ENCODE measurements at places on chromosomes 12 and 14.

DNA sequence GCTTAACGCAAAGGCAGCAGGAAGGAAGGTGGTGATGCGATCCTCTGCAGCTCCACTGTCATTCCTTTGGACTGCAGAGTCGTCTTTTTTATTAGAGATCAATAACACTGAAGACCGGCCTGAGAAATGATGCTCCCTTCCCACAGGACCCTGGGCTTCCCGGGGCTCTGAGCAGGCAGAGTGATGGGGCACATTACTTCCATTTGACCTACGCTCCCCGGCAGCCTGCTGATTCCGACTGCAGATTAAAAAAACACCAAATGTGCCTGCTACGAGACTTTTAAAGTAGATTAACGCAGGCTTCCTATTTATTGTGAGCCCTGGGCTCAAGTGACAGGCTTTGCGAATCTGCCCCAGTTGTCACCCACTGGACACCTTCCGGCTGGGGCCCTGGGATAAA is 37.5 kb downstream of the KCNA1 start:
- peaks cover 23% of the 10 kb centered on the region for H3K27me3 ChIP-seq
- no peak overlapping the region for H3K4me3 ChIP-seq
- H3K27ac ChIP-seq, result no peak overlapping the region
- no peak for DNase-seq

DNA sequence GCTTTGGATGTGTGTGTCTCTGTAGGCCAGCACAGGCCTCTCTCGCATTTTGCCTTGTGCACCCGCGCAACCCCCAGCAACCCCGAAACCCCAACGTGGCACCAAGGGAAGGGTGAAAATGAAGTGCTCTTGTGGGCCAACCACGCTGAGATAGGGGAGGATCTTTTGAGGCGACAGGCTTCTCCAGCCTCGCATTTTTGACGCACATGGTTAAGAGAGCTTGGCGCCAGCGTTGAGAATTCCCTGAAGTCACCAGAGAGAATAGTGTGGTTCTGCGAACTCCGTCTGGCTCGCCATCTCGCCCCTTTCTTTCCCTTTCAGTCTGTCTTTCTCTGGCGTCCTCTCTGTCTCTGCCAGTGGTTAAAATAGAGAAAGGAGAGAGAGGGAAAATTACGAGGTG is 1.9 kb upstream of the TBX3 start:
- H3K36me3 ChIP-seq, result peaks cover 10% of the 10 kb centered on the region
- peaks cover 22% of the 10 kb centered on the region for H3K4me1 ChIP-seq
- DNase-seq, result no peak
- H3K4me3 ChIP-seq, result no peak overlapping the region
- H3K27me3 ChIP-seq, result peaks cover 94% of the 10 kb centered on the region

DNA sequence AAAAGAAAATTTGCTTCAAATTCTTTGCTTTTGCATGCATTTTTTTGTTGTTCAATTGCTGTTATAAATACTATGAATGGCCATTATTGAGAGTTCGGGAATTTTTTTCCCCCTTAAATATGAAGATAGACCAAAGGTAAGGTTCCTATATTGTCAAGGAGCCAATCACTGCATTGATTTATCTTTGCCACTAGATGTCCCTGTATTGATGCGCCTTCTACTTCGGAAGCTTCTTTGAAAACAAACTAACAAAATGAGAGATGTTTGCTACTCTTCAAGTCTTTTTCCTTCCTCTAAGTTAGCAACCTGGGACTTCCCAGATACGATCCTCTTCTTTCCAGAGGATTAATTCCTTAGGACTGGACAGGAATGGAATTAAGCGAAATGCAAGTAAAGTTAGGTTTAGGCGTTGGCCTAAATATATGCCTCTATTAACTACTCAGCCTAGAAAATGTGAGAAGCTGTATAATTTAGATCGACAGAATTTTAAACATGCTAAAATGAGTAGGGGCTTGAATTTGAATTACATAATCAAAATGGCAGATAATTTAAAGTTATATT is 318.1 kb downstream of the AEBP2 start:
- no peak overlapping the region for H3K4me3 ChIP-seq
- no peak overlapping the region for H3K27ac ChIP-seq
- DNase-seq, result no peak

DNA sequence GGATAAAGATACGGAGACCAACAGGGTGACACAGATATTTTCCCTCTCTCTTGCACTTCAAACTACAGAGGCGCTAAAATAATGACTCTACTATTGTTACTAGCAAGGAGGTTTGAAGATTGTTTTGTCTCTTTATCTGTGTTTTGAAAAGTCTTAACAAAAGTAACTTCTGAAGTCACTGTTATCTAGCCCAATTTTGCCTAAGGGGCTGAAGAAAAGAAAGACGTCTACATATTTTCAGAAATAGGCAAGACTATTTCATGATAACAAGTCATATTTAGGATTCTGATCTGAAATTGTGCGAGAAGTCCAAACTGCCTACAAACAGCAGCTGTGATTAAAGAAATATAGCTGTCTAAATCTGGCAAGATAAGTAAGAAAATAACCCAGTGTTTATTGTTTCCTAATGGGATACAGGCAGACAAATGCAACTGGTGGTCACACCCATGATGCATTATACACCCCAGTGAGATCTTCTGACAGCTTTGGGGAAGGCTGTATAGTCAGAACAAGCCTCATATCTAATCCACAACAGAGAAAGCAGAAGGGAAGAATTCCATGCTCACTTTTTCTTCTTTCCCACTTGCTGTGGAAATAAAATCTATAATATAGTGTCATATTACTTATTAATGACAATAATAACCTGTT is 226.9 kb upstream of the ARID2 start:
- no peak for DNase-seq
- no peak overlapping the region for H3K4me3 ChIP-seq
- peaks cover 3% of the 10 kb centered on the region for H3K4me1 ChIP-seq
- H3K36me3 ChIP-seq, result peaks cover 2% of the 10 kb centered on the region
- H3K27me3 ChIP-seq, result peaks cover 4% of the 10 kb centered on the region

DNA sequence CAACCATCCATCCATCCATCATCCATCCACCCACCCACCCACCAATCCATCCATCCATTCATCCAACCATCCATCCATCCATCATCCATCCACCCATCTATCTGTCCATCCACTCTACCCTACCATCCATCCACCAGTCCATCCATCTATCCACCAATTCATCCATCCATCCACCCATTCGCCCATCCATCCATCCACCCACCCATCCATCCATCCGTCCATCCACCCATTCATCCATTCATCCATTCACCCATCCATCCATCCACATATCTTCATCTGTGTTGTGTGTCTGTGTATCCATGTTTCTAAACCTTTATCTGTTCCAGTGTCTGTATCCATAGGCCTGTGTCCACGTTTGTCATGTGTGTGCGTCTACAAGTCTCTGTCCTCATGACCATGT is 9.9 kb downstream of the HNF1A start:
- no peak overlapping the region for H3K4me3 ChIP-seq
- DNase-seq, result no peak
- H3K27me3 ChIP-seq, result no peaks in the 10 kb centered on the region
- no peak overlapping the region for H3K27ac ChIP-seq
- H3K36me3 ChIP-seq, result no peaks in the 10 kb centered on the region
- peaks cover 2% of the 10 kb centered on the region for H3K4me1 ChIP-seq
